ENCODE measurements at places on chromosomes 6 and 20.

GRCh38 chr20:12090920-12091319 lies 173.2 kb downstream of the BTBD3 start:
- no peak for DNase-seq

- DNase-seq = peak; percentile 24
These were observed 5.6 kb upstream of the HM13 start for GRCh38 chr20:31508517-31509244.

- peak; percentile 22 for DNase-seq
These were observed 4.6 kb downstream of the NPBWR2 start for GRCh38 chr20:64102647-64103354.

DNA sequence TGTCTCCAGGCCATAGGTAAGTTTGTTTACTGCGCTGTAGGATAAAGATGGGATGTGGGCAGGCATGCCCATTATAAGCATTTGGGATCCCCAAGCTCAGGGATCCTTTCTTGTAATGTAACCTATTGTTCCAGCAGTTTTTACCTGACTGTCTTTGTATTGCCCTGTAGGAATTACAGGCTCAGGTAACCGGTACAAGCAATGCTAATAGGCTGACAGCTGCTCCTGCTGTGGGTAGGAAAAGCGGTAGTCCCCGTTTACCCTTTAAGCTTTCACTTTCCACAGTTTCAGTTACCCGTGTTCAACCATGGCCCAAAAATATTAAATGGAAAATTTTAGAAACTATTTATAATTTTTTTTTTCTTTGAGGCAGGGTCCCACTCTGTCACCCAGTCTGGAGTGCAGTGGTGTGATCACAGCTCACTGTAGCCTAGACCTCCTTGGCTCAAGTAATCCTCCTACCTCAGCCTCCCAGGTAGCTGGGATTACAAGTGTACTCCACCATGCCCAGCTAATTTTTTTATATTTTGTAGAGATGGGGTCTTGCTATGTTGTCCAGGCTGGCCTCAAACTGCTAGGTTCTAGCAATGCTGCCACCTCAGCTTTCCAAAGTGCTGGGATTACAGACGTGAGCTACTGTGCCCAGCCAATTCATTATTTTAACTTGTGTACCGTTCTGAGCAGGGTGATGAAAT lies 108.6 kb downstream of the CDYL start:
- no peak for DNase-seq

DNA sequence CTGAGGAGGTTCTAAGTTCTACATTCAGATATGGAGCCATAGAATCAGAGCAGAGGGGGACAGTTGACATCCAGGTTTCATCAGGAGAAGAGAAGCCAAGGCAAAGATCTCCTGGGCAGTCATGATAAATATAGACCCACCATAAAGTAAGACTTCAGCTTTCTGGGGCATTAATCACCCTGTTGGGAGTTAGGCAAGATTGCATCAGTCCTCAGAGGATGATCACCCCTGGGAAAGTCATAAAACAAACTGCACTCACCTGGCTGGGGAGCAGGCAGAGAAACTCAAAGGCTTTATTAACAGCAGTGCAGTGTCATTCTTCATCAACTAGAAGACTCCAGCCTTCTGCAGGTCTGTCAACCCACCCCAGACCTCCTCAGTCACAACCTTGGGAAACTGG lies 301.3 kb upstream of the JARID2 start:
- DNase-seq = no peak

DNA sequence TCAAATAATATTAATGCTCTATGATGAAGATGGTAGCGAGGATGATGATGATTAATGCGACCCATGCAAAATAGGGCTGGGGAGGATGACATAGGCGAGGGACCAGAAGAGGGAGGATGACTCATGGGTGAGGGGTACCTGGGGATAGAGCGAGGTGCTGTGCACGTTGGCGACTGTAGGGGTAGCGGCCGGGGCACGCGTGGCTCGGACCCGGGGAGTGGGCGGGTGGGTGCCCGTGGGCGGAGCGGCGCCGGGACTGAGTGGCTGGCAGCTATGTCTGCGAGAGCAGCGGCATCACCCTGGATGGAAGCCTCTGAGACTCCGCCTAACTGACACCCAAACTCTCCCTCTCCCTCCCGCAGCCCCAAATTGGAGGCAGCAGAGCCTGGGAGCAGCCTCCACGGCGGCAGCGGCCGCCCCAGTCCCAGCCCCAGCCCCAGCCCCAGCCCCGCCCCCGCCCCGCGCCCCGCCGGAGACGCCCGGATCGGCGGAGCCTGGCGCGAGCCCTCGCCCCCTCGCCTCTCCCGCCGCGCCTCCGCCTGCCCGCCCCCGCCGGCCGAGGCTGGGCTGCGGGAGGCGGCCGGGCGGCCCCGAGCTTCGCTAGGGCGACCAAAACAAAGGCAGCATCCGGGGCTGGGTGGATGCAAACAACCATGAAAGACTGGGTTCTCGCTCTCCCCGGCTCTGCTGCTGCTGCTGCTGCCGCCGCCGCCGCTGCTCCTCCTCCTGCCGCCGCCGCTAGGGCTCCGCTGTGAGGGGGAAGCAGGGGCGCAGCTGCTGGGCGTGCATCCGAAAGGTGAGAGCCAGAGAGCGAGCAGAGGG lies at the start of gene RIMS1:
TSS of gene RIMS1 (plus strand) at position 367 of the 822 bp plus-strand sequence. CDS start 474 bp downstream, outside the sequence.
- peak; percentile 26 for DNase-seq

- no peak for DNase-seq
These were observed 38.5 kb downstream of the KCNQ2 start for GRCh38 chr20:63433756-63434531.

Data from hematopoietic multipotent progenitor cell treated with erythropoietin and hydrocortisone succinate and interleukin-3 and kit ligand, for 4 days (in vitro differentiated cells).